ENCODE measurements at places on chromosomes 2 and 18.

DNA sequence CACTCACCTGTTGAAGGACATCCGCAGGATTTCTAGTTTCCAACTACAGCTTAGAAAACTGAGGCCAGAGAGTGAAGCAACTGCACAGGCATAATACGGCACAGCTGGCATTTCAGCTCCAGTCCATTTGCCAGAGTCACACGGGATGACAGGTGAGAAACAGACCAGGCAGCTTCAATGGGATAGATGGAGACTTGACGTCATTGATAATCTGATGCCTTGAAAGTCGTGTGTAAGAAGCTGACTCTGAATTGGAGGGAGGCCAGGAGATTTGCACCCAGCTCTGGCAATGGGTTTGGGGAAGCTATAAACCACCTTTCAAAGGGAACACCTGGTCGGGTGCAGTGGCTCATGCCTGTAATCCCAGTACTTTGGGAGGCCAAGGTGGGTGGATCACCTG is 12.4 kb upstream of the DNMT3A start:
- no peak for DNase-seq

- DNase-seq: no peak
Measured at GRCh38 chr2:179594268-179595112, 266.9 kb downstream of the ZNF385B start.

- peak; percentile 30 for DNase-seq
Measured at GRCh38 chr2:206442833-206443734, at the start of gene ADAM23. TSS of gene ADAM23 (plus strand) at chr2:206443532. CDS start at chr2:206443867, 335 bp downstream.

DNA sequence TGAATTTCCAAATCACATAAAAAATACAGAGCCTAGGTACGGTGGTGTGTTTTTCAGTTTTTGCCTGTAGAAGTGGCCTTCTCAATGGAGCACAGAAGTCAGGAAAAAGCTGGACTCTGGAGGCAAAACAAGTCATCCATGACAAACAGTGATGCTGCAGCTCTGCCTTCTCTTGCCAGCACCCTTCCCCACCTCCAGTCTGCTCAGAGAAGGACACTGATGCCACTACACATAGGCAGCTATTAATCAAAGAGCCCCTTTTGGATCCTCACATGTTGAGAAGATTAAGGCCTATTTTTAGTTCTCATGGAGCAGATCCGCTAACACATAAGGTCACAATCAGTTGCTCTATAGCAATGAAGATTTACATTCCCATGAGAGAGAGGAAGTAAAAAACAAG is 181.6 kb upstream of the GALNT5 start:
- no peak for DNase-seq

DNA sequence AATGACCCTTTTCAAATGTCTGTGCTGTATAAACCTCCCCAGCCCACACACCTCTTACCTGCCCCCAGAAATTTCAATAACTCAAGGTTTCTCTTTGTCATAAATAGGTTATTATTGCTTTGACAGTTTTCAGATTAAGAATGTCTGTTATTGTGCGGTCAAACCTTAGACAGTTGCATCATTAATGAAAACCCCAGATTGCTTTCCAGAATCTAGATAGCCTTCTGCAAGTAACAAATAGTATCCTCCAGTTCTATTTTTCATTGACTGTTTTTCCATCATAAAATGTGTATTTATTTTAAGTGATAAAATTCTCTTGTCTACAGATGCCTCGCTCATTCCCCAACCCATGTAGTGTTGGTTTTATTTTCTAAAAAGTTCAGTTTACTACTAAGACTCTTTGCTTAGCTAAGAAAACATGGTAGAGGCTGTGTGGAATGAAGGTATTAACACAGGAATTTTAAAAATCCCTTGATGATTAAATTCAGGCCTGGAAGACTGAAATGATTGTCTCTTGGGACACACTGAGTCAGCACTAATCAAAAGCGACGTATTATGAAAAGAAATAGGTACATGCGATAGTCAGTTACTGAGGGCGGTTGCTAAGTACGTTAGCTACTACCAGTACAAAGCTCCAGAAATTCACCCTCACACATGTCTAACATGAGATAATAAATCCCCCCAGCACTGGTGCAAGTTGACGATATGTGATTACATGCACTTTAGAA is 38.4 kb upstream of the ITGAV start:
- DNase-seq: no peak

DNA sequence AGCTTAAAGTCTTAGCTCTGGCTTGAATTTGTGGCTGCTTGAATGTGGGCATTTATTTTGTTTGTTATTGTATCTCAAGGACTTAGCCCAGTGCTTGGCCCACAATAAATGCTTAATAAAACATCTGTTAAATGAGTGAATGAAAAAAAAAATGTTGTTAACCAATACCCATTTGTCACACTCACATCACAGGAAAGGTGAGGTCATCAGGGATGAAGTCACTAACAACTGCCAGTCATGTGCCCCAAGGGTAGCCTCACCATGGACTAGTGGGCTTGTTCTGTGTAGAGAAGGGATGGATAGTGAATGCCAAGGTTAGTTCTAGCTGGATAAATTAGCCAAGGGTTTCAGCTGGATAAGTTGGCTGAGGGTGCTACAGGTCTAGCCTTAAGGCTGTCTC is 3.0 kb downstream of the NRBP1 start:
- DNase-seq: no peak

DNA sequence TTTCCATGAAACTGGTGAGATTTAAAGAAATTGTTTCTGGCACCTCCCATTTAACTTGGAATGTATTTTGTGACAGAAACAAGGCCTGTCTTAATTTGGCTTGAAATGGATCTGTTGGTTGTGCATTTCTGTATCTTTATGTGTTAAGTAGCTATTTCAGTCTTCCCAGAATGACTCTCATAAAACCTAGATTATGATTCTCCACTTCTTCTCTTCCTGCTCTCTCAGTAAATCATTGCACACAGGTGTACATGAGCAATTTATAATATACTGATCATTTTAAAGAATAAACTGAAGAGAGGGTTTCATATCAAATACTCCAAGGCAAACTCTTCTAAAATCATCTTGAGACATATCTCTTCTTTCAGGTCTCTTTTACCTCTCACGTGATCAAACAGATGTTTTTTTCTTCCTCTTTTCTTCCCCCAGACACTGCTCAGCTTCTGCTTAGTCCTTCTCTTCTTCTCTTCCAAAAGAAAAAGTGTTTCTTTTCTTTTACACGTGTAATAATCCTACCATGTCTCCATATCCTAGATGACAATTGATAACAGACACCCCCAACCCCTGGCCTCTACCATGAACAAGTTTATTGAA is 112.0 kb downstream of the PPP1R1C start:
- DNase-seq: no peak

DNA sequence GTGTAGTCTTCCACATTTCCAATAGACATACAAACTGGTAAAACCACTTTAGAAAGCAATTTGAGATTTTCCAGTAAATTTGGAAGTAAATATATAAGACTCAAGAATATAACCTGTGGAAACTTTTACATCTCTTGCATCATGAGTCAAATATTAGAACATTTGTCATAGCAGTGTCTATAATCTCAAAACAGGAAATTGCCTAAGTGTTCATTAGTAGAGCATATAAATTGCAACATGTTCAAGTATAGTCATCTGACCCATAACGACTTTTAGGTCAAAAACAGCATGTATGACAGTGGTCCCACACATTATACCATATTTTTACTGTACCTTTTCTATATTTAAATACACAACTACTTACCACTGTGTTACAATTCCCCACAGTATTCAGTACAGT is 555.9 kb upstream of the VRK2 start:
- DNase-seq: no peak

- no peak for DNase-seq
Measured at GRCh38 chr18:50218432-50219197, 23.7 kb upstream of the MYO5B start.

- DNase-seq: no peak
Measured at GRCh38 chr18:77530732-77531131, 281.1 kb downstream of the GALR1 start.

DNA sequence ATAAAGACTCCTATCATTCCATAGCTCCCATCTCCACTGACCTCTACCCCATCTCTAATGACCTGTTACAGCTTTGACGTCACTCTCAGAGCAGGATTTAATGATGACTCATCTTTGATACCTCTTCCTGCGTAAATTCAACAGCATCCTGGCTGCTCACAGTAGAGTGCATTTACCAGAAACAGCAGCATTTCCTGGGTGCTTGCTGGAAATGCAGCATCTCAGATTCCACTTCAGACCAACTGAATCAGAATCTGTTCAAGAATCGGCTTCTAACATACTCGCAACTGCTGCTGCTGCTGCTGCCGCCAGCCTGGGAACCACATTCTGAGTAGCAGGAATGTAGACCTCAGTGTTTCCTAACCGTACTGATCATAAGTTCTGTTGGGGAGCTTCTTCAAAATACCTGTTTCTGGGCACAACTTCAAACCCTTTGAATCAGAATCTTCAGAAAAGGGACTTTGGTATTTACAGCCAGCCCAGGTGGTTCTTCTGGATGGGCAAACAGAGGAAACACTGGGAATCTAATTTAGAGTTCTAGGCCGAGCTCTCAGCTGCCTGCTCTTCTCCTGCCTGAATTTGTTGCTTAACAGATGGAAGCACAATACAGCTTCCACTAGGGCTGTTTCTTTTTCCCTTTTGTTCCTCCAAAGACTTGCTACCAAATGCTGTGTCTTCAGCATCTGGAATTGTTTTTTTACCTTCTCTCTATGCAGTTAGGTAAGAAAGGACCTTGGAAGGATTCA is 241.4 kb downstream of the NCKAP5 start:
- DNase-seq: no peak

DNA sequence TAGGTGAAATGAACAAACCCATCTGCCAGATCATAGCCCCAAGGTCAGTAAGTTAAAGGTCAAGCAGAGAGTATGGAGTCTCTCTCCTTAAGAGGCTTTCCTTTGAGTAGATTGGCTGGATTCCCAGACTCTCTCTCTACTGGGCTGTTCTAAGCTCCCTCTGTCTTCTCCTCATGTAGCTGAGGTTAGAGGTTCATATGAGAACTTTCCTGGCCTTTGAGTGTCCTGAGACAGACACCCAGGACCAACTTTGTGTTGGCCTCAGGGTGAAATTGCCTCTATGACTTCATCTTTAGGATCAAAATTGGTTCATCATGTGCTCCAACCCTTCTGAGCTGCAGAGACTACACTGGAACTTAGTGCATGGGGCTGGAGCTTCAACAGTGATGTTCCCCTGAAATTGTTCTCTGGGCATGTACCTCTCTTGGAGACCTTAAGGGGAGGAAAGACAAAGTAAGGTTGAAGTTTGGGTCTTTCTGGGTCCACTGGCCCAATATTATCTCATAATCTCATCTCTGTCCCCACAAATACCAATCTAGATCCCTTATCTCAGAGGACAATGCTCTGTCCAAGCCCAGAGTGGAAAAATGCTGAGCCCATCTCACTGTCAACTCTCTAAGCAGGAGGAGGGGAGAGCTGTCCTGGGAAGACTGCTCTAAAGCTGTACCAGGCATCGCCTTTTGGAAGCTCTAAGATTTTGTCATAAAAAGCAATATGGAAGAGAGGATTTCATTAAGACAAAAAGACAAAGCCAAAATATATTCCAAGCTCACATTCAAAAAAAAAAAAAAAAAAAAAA is 177.3 kb upstream of the ARL4C start:
- no peak for DNase-seq

- no peak for DNase-seq
Measured at GRCh38 chr2:6475155-6475940, 390.4 kb downstream of the CMPK2 start.

GRCh38 chr2:219475697-219476651 is 22.7 kb upstream of the GMPPA start:
- no peak for DNase-seq

DNA sequence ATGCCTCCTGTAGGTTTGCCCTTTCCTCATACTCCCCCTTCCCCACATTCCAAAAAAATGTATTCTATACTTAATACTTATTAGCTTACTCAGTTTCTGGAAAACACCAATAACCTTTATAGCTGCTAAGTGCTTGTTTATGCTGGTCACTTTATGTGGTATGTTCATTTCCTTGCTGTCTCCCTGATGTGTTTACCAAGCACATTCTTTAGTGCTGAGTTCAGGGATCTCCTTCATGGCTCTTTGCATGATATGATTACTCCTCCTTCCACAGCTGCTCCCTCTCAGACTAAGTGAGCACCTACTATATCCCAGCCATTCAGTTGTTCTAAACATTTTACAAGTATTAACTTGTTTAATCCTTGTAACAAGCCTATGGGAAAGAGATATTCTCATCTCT is 698.3 kb upstream of the FANCL start:
- no peak for DNase-seq

GRCh38 chr18:63107171-63107845 is 212.3 kb downstream of the BCL2 start:
- DNase-seq: no peak

DNA sequence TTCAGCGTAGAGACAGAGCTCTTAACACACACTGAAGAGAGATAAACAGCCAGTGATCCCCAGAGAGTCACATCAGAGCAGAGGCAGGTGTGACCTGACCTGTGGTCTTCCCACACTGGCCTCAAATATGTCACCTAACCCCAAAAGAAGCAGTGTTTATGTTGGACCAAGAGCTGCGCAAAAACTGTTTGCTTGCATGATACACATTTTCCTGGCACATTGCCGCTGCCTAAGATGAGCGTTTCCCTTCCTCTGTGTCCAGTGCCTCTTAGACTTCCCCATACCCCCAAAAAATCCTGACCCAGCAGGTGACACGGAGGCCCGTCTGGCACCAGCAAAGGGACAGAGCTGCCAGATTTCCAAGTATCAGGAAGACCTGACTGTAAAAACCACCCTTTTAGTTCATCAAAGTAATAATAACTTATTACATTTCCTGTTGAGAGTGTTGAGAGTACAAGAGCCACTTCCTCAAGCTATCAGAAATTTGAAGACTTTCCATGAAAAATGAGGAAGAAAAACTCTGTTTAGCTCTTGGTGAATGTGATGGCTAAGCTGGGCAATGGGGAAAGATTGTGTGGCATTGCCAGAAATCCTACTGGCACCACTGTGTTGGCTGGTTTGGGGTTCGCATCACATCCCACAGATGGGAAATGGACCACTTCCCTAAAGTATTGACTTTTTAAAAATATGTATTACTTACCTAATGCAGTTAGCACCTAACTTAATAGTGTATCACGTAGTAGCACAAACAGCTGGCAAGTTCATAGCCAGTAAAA is 6.7 kb downstream of the TNFRSF11A start:
- no peak for DNase-seq

DNA sequence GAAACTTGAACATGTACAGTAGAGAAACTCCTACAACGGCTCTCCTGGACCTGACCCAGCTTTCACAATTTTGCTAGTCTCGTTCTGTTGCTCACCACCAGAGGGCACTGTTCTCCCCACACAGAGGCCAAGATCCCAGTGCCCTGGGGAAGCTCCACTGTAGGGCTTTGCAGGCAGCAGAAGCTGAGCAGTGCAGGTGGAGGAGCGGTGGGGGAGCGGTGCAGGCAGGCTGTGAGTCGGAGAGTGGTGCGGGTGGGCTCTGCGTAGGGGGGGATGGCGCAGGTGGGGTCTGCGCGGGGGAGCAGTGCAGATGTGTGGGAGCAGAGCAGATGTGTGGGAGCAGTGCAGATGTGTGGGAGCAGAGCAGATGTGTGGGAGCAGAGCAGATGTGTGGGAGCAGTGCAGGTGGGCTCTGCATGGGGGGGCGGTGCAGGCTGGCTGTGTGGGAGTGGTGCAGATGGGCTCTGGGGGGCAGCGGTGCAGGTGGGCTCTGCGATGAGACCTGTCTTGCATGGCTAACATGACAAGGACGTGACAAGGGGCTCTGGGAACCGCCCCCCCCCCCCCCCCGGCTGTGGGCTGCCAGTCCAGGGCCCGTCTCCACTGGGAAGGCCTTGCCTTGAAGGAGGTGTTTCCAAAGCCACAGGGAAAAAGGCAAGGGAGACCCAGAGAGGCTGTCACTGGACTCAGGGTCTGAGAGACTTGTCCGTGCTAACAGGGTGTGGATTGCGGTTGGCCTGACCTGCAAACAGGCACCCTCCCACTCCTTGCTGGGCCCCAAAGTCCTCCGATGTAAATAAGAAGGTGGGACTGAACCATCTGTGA is 7.3 kb downstream of the CYS1 start:
- DNase-seq: peak; percentile 81

GRCh38 chr2:240876475-240877251 is 8.0 kb downstream of the AGXT start:
- DNase-seq: no peak

Measured in left renal pelvis (tissue), 4 donors.